Gastroesophageal sphincter (tissue), 4 donors: ENCODE measurements at places on chromosomes 1 and 21. TPM values are rescaled to one million over a fixed set of nuclear protein-coding genes. Genes with fewer than 3 reads are reported as not detected.

Gene ASTN1
- 0.93 TPM for total RNA-seq

DNA sequence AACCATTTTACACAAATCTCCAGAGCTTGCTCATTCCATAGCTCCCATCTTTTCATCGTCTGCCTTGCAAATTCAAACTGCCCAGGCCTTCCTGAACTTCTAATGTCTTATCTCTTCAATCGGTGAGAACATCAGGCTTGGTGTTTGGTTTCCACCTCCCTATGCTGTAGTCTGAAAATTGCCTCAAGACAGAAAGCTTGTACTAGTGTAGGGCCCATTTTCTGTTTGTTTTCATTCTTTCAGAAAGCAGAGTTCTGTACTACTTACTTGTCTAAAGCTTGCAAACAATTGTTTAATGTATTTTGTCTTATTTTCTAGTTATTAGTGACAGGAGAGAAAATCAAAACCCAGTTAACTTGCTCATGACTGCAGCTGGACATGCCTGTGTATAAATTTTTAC, 16.8 kb downstream of the HOOK1 start:
- ATAC-seq: no peak

DNA sequence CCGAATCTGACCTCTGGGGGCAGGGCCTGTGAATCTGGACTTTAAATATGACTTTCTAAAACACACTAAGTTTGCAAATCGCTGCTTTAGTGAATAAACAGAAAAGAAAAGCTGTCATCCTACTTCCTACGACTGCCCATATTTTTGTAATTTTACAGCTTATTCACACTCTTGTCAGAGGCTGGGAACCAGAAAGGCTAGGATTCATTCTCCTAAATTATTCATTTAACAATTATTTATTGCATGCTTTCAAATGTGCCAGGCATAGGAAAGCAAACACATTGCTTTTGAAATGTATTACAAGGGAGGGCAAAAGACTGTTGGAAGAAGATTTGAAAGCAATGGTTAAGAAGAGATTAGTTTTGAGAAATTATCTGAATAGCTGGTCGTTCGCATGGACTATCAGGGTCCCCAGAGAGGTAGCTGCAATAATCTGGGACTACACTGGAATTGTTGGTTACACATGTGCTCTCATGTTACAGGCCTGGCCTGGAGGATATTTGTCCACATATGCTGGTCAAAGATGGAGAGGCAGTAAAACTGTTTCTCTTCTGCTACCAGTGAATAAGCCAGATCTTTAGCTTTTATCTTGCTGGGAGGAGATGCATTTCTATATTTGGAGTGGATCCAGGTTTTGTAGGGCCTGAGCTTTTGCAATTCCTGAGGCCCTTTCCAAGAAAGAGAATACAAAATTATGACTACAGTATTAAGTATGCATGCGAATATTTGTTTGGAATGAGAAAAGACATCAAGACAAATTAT, 29.6 kb upstream of the SFPQ start:
- ATAC-seq: peak; percentile 72

DNA sequence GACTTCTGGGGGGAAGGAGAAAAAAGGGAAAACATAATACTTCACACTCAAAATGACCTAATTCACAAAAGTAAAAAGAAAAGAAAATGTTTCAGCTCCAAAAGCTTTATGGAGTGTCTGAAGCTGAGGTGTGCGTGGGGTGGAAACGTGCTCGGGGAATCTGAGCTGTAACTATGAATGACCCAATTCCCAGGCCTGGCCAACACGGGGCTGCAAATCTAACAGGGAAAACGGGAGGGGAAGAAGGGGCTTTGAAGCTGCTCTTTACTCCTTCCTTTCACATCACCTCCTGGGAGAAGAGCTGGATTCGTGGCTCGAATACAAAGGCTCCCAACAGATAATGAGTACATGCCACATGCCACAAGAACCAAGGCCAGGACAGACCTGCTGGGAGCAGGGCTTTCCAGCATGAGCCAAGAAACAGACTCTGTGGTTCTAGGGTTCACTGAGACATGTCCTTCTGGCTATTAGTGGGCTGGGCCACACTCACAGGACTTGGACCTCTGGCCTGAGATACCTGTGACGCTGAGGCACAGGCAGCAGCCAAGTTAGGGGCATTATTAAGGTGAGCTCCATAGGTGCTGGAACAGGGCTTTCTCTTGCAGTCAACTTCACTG, 51.5 kb downstream of the SLC66A1 start:
- ATAC-seq: no peak

DNA sequence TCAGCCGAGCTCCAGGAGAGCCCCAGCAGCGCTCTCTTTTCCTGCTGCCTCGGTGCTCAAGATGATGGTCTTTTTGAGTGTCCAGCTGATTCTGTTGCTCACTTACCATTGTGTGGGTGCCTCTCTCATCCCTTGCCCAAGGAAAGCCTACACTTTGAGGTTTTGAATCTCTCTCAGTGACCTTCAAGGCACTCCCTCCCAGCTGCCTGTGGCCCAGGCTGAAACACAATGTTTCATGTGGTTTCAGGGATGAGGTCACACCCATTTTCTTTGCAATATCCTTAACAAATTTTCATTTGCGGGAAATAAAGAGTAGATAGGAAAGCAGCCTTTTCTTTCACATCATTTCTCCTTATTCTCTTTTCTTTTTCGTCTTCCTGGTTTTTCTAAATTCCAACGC, 12.6 kb upstream of the MRPS14 start:
- ATAC-seq: no peak
